ENCODE measurements at places on chromosomes 12 and 14.
A peak's percentile ranks its signal among the peaks of the same experiment; 100 is the strongest.

GRCh38 chr12:92369636-92370035 is 224.0 kb upstream of the BTG1 start:
- no peak for DNase-seq

DNA sequence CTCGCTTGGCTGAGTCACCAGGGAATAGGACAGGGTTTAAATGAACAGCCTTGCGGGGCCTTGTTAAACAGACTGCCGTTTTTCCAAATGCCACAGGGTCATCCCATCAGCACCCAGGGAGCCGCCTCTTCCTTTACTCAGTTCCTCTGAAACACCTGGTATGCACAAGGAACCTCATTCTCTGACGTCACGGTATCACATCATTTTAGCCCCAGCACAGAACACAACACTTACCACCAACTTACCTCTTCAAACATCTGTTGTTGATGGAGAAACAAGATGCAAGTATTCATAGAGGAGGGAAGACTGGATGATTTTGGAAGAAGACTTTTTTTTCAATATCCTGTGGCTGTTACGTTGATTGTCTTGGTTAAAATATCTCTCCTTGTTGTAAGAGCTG is 535.3 kb upstream of the TMEM132C start:
- DNase-seq: no peak

GRCh38 chr14:74836251-74836960 is 39.5 kb downstream of the PROX2 start:
- DNase-seq: no peak

DNA sequence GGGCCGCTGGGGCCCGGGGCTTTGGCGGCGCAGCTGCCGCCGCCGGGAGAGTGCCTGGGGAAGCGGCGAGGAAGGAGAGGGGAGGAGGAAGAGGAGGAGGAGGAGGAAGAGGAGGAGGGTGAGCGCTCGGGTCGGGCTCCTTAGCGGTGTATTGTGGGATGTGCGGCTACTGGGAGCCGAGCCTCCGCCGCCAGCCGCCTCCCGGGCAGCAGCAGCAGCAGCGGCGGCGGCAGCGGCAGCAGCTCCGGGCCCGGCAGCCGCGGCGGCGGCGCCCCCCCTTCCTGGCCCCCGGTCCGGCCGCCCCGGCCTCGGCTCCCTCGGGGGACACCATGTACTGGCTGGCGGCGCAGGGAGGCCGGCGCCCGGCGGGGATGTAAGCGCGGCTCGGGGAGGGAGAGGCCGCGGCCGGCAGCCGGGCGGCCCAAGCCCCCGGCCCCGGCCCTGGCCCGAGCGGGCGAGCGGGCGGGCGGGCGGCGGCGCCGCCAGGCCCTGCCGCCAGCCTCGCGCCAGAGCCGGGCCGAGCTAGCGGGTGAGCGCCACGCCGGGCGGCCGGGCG is at the start of gene SETD1B:
Gene SETD1B (plus strand): TSS at position 149 of the 556 bp plus-strand sequence. CDS start 729 bp downstream, outside the sequence.
- peak; percentile 67 for DNase-seq

DNA sequence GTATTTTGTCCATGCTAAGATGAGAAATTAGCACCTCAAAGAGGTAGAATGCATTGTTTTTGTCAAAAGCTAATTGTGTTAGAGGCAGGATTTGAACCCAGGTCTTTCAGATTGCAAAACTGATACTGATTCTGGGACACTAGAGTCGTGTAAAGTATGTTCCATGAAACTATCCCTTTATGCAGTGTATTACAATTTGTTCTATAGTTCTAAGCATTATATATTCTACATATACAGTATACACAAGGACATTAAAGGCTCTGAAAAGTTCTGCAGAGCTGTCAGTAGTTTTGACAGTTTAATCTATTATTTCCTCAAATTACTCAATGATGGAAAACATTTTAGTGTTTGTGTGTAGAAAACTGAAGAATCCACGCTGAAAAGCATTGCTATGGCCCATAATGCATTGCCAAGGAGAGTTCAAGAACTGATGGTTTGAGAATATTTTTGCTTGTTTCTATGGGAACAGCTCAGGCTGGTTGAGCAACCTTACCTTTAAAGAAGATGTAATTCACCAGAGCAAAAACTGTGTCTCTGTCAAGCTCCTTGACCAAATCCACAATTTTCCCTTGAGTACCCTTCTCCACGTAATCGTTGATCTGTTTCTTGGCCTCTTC is 6.2 kb downstream of the SERPINA1 start:
- no peak for DNase-seq

DNA sequence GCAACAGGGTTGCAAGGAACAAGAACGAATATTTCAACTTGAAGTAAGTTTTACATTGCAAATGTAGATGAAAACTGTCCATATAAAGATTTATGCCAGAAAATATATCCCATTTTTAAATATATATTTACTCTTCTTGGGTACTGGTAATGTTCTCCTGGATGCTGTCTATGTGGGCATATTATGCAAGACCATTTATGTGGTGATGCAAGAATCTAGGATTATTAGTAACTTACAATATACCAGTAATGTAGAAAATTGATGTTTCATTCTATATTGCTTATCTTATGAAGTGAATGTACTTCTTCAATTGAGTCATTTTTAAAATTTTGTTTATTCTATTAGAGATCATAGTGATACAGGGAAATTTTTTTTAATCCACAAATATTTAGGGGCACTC is 25.1 kb downstream of the FGFR1OP2 start:
- no peak for DNase-seq

Data from ovary (tissue), 10 donors.